H1 (cell line): ENCODE measurements at places on chromosomes 3 and 15. TPM values are rescaled to one million over a fixed set of nuclear protein-coding genes. Genes with fewer than 3 reads are reported as not detected.
A peak's percentile ranks its signal among the peaks of the same experiment; 100 is the strongest.

Gene TMEM207
- total RNA-seq = not detected in 2 replicates

Gene RLBP1
- not detected in 2 replicates for total RNA-seq

Gene ZNF660
- total RNA-seq = 11.7 and 13.0 TPM in 2 replicates

Gene JMJD7
- total RNA-seq = 14.7 and 15.0 TPM in 2 replicates

Gene HYAL1
- total RNA-seq = 1.7 and 2.0 TPM in 2 replicates

Gene FES
- total RNA-seq = 6.8 and 8.6 TPM in 2 replicates

Gene CHRFAM7A
- 3.3 and 7.3 TPM in 2 replicates for total RNA-seq

Gene C3orf49
- not detected in 2 replicates for total RNA-seq

Gene DOCK3
- total RNA-seq = 4.6 and 5.0 TPM in 2 replicates

Gene TP53BP1
- 63.6 and 68.5 TPM in 2 replicates for total RNA-seq

Gene B3GNT5
- total RNA-seq = 8.0 and 9.7 TPM in 2 replicates

Gene SLC6A6
- 140 and 144 TPM in 2 replicates for total RNA-seq

Gene DNASE1L3
- not detected in 2 replicates for total RNA-seq

Gene C3orf80
- 1.1 TPM in 2 replicates for total RNA-seq

DNA sequence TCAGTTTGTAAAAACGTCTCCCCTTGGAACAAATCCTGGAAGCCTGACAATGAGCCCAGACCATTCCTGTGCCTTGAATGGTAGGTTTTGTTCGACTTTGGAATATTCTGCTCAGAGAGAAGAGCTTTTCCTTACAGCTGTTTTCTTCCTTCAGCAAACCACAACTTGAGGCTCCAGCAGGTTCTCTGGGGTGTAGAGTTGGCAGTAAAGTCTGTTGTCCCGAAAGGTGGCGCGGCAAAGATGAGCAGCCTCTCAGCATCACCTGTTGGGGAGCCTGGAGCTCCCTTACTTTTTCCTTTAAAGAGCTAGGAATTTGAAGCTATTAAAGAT, 65.4 kb downstream of the BOC start:
- DNase-seq = no peak

GRCh38 chr3:114310695-114311094, 16.9 kb downstream of the TIGIT start:
- DNase-seq = no peak

- DNase-seq = no peak
These were observed 227.4 kb upstream of the AZI2 start for GRCh38 chr3:28575746-28576613.

- DNase-seq = no peak
These were observed 10.8 kb upstream of the FYCO1 start for GRCh38 chr3:46006238-46007032.

- DNase-seq = no peak
These were observed 2.2 kb upstream of the FBLN2 start for GRCh38 chr3:13546667-13547171.

DNA sequence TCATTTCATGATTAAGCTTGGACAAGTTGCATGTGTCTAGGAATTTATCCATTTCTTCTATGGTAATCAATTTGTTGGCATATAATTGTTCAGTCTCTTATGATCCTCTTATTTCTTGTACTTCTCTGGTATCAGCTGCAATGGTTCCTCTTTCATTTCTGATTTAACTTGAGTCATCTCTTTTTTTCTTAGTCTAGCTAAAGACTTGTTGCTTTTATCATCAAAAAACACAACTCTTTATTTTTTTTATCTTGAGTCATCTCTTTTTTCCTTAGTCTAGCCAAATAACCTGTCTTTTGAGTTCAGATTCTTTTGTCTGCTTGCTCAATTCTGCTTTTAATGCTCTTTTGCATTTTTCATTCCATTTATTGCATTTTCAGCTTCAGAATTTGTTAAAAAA, 37.3 kb downstream of the UBE3A start:
- no peak for DNase-seq

- no peak for DNase-seq
These were observed 18.0 kb upstream of the SLTM start for GRCh38 chr15:58951388-58952007.

DNA sequence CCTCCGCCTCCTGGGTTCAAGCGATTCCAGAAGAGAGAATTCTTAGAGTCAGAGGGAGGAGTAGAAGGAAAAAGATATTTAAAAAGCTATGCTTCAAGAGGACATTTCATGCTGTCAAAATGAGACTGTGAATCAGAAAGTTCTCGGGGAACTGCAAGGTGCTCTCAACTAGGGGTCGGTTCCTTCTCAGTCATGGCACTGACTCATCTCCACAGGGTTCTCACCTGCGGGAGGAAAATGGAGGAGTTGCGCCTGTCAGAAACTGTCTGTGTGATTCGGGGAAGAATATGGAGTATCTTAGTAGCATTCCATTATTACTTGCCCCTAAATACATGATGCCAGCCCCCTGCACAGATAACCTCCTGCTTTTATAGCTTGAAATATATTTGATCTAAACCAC, 47.4 kb downstream of the APH1B start:
- no peak for DNase-seq

DNA sequence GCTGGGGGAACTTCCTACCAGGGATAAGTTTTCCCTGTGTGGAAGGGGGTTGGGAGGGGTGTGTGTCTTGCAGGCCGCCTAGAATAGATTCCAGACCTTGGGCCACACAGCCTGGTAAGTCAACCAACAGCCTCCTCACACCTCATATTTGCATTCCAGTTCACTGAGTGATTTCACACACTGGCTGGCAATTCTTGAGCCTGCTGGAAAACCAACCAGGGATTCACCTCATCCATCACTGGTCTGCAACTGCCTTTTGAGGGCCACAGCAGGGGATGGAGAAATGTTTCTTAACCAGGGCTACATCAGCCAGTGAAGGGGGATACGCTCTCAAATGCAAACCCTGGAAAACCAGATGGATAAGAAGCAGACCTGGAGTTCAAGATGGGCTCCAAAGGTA, 2.0 kb downstream of the FSTL1 start:
- no peak for DNase-seq

GRCh38 chr3:36843065-36844051, 79.0 kb upstream of the DCLK3 start:
- DNase-seq = peak; percentile 69

DNA sequence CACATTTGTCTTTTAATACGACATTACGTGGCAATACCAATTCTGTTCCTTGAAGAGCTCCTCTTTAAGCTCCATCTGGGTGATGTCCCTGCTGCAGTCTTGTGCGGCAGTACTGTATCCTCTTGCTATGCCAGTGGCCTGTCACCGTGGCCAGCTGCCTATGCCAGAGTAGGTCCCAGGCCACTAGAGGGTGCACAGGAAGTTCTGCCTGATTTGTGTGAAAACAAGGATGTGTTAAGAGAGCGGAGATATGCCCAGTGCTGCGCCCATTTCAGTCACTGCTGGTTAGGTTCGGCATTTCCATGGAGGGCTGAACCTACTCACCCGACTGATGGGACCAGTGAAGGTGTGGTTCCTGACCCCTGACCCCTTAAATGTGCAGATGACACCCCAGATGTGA, 25.2 kb downstream of the NIPA1 start:
- no peak for DNase-seq

GRCh38 chr15:62928242-62928999, 114.1 kb upstream of the TPM1 start:
- DNase-seq = no peak

GRCh38 chr3:113654851-113655250, 41.6 kb downstream of the USF3 start:
- DNase-seq = no peak

GRCh38 chr3:169663951-169664820, 674 bp upstream of the MECOM start:
- peak; percentile 56 for DNase-seq

DNA sequence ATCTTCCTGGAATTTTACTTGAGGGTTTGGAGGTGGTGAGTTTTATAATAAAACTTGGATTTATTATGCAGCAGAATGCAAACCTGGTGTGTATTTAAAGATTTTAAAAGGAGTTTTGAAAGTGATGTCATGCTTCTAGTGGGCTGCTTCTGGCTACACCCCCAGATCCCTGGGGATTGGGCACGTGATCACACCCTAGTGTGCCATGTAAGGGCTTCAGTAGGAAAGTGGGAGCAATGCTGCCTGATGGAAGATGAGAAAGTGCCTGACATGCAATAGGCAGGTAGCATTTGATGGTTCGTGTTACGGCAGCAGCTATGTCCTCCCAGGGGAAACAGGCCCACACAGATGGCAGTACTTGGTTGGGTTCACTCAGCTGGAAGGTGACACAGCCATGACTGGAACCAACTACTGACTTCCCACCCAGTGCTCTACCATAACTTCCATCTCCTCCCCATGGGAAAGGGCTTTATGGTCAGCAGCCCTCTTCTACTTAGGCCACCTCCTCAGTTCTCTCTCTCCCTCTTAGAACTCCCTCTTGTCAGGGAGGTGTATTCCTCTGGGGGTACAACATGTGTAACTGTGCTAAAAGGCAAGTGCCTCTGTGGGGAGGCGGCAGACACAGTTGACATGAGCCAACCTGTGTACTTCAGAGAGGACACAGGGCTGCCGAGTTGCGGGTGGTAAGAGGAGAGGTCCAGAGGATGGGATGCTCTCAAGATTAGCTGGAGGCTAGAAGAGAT, 5.6 kb downstream of the ITPKA start:
- no peak for DNase-seq

DNA sequence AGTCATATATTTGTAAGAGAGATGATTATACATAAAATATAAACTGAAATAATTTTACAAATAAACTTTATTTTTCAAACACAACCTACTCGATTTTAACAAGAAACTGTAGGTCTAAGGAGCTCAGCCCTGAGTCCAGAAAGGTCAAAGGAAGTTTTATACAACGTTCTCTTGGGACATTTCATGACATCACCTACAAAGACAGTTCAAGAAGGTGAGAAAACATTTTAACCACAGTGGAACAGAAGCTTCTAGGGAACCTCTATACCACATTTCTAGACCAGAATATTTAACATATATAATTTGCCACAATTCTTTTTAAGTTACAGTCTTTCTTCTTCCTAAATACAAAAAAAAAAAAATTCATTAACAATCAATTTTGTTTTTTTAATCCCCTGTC, 40.1 kb downstream of the CBLB start:
- no peak for DNase-seq

DNA sequence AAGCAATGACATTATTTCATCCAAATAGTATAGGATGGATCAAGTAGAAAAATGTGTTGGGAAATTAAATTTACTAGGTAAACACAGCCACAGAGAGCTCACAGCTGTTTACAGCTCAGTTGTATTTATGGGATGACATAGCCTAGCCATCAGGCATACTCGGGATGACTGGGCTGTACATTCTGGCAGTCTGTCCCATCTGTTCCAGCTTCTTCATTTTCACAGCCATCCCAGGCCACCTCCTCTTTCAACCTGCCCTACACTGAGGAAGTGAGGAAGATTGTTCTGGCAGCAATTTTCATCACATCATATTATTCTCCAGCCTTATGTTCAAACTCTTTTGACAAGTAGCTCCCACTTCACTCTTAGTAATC, 98.4 kb upstream of the PFN2 start:
- no peak for DNase-seq

DNA sequence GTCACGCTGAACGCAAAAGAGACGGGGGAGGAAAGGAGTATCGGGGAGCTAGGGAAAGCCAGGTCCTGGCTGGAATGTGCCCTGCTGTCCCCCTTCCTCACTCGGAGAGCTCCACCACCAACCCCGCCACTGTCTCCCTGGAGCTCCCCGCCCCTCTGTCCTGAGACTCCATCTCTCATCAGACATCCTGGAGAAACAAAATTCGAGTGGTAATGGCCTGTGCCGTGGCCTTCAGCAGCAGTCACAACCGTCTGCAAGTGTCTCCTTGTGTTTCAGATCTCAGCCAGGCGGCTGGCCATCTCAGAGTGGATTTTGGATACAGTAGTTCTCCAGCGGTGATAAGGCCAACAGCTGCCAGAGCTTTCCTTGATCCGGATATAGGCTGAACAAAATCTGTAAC, 76.9 kb downstream of the OCA2 start:
- DNase-seq = no peak

DNA sequence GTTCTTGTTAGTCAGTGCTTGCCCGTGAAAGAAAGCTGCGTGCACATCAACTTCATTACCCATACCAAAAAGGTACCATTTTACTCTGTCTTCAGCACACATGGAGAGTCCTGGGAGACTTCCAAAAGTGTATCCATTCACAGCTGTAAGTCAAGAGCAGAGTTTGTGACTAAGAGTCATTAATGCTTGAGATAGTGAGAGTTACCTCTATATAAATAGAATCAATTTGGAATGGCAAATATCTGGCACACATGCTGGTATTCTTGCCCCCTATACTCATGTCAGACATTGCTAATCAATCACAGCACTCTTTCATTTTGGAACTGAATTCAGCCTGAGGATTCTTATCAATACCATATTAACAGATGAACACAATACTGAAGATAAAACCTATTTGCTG, 14.2 kb downstream of the CP start:
- DNase-seq = no peak

DNA sequence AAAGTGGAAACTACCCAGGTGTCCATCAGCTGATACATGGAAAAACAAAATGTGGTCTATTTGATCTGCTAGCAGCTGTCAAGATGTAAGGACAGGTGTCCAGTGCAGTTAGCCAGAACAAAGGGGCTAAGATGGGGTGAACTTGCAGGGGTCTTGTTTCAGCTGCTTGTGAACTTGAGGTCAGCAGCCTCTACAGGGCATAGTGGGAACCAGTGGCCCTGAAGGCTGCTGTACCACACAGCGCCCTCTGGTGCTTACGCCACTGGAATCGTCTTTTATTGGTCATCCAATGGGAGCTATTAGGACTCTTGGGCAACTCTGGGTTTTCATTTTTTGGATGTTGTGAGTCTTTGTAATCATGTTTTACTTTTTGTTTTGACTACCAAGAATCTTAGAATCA, 62.2 kb upstream of the CTSH start:
- DNase-seq = peak; percentile 87

DNA sequence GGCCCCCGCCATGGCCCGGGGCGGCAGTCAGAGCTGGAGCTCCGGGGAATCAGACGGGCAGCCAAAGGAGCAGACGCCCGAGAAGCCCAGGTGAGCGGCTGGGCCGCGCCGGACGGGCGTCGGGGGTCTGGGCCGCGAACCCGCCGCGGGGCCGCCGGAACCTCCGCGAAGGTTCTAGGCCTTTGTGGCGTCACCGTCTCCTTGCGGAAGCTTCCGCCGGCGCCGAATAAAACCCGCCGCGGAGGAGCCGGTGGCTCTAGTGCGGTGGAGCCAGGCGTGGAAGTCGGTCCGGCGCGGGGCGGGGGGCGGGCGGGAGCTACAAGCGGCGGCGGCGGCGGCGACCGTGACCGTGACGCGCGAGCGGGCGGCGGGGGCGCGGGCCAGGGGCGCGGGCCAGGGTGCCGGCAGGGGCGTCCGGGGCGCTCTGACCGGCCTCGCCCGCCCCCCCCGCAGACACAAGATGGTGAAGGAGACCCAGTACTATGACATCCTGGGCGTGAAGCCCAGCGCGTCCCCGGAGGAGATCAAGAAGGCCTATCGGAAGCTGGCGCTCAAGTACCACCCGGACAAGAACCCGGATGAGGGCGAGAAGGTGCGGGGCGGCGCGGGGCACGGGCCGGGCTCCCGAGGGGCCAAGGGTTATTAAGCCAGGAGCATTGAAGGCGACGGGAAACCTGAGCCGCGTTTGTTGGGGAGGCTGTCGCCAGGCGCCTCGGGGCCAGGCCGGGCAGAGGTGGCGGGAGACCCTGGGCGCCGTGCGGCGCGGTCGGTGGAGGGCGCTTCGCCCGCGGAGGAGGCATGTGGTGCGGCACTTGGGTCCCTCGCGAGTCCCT, at the start of gene DNAJA4:
DNAJA4 (plus strand) TSS at position 259 of the 833 bp plus-strand sequence; CDS start at position 461, 202 bp downstream.
- no peak for DNase-seq

GRCh38 chr15:88636050-88636449, 2.8 kb upstream of the ISG20 start:
- peak; percentile 59 for DNase-seq
